Fibroblast of villous mesenchyme (primary cell): ENCODE measurements at places on chromosomes 11 and 22. TPM values are rescaled to one million over a fixed set of nuclear protein-coding genes. Genes with fewer than 3 reads are reported as not detected.
A peak's percentile ranks its signal among the peaks of the same experiment; 100 is the strongest.

GRCh38 chr11:120432056-120433018 lies 79.2 kb upstream of the GRIK4 start:
- peak; percentile 98 for DNase-seq

ADM2 gene
- 2.6 and 5.8 TPM in 2 replicates for total RNA-seq

PISD gene
- total RNA-seq = 40.6 and 56.6 TPM in 2 replicates

- DNase-seq = no peak
These were observed 65.8 kb upstream of the WNT7B start for GRCh38 chr22:46042786-46043185.

GRCh38 chr11:63505857-63506528 lies at the start of gene LGALS12:
Gene LGALS12 (plus strand): TSS chr11:63506084. CDS start chr11:63506459, 375 bp downstream.
- DNase-seq = peak; percentile 81

GRCh38 chr11:132042296-132042695 lies 671.9 kb downstream of the NTM start:
- peak; percentile 11 for DNase-seq

PSMC3 gene
- total RNA-seq = 150 and 163 TPM in 2 replicates

DNA sequence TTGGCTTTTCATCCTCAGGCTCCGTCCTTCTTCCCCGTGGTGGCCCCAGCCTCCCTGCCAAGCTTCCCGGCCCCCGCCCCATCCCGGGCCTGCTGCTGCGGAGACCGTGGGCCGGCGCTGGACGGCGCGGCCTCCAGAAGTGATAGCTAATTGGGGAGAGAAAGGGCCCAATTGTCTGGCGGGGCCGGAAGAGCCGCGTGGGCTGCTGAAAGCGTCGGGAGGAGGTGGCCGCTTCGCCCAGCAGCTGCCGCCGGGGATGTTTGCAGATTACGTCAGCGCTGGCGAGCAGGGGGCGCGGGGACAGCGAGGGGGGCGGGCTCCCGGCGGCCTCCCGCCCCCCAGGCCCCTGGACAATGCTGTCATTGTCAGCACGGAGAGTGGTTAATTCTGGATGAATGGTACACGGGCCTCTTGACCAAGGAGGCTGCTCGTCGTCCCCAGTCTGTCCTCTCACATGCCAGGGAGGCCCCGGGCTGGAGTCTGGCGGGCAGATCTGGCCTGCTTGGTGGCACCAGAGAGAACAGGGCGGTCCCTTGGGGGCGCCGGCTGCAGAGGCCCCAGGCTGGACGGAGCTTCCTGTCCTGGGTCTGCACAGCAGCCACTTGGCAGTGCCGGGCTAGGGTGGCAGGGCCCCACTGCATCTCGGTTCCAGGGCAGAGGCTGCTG lies 1.6 kb downstream of the SMIM38 start:
- peak; percentile 41 for DNase-seq

LRRC4C gene
- under 0.01 and 0.32 TPM in 2 replicates for total RNA-seq

GRCh38 chr11:115161876-115162275 lies 342.3 kb downstream of the CADM1 start:
- no peak for DNase-seq

GRCh38 chr11:60857378-60858232 lies 1.9 kb upstream of the PTGDR2 start:
- DNase-seq = peak; percentile 28

GRCh38 chr11:129251067-129251466 lies 58.9 kb upstream of the ARHGAP32 start:
- no peak for DNase-seq

GRCh38 chr11:31802000-31802551 lies 9.0 kb downstream of the PAX6 start:
- no peak for DNase-seq

DNA sequence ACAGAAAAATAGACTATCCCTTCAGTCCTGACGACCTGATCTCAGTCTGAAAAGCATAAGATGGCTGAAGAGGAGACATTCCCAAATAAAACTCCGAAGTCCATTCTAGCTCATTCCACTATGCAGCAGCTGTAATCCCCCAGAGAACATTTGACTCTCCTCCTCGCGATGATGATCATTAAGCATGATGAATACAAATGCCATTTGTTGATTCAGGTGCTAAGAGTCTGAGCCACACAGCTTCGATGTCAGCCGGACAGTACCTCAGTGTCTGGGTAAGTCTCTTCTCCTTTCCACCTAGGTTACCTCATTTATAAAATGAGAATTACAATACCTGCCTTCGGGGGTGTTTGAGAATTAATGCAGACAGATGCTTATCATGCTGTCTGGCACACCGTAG lies 94.8 kb downstream of the TENM4 start:
- DNase-seq = no peak

ALX4 gene
- total RNA-seq = not detected in 2 replicates

DNA sequence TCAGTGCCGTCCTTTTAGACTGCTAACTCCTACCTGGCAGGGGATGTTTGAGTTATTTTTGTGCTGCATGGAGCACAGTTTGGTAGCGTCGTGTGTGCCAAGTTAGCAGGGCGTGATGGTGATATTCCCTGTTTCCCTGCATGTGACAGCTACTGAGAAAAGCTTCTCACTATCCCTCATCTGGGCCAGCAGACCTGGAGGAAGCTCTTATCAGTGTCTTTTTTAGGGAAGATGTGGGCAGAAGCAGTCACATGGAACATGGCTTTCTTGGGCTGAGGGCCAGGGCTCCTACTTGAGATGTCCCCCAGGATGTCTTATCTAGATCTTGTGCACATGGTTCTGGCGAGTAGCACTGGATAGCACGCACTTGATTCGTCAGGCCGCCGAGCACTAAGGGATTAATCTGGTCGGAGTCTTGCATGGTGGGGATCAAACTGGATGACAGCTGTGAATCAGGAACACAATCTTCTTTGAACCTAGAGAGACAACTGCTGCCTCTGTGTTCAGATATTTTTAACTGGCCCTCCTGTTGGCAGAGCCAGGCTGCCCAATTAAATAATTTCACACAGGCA lies 33.8 kb downstream of the TECTA start:
- no peak for DNase-seq

TEX54 gene
- total RNA-seq = not detected in 2 replicates

DNA sequence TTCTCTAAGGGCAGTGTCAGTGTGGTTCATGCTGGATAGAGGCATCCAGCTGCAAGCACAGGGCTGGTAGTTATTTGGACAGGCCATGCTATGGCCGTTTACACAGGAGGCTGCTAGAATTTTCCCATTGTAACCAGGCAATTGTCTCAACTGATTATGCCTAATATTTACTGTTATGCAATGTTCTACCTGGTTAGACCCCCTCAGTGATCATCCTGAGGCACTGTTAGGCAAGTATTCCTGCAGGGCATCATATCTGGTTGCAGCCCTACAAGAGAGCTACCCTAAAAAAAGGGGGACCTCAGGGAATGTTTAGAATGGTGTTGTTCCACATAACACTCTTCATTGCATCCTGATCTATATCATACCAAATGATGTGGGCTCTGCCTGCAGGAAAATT lies 1124.6 kb downstream of the JRKL start:
- DNase-seq = no peak

- DNase-seq = no peak
These were observed 15.5 kb downstream of the SLC43A1 start for GRCh38 chr11:57499983-57500461.

PCF11 gene
- 30.9 and 46.2 TPM in 2 replicates for total RNA-seq

DNA sequence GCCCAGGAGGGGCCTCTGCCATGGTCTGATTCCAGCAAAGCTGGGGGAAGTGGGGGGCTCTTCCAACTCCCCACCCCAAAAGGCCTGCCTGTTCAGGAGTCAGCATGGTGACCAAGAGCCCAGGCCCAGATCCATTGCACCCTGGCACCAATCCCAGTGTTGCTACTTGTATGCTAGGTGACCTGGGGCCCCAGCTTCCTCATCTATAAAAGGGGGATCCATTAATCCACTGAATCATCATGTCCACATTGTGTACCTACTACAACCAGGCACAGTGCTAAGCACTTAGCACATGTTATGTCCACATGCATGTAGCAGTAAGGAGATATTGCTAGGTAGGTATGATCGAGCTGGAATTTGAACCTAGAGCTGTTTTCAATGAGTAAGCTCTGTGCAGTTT lies 2.0 kb downstream of the SYT12 start:
- no peak for DNase-seq

GRCh38 chr11:61766353-61766841 lies 14.0 kb downstream of the MYRF start:
- DNase-seq = peak; percentile 63

NAV2 gene
- 11.2 and 11.3 TPM in 2 replicates for total RNA-seq

- DNase-seq = no peak
These were observed 415.3 kb upstream of the CADM1 start for GRCh38 chr11:115919341-115920091.

DNA sequence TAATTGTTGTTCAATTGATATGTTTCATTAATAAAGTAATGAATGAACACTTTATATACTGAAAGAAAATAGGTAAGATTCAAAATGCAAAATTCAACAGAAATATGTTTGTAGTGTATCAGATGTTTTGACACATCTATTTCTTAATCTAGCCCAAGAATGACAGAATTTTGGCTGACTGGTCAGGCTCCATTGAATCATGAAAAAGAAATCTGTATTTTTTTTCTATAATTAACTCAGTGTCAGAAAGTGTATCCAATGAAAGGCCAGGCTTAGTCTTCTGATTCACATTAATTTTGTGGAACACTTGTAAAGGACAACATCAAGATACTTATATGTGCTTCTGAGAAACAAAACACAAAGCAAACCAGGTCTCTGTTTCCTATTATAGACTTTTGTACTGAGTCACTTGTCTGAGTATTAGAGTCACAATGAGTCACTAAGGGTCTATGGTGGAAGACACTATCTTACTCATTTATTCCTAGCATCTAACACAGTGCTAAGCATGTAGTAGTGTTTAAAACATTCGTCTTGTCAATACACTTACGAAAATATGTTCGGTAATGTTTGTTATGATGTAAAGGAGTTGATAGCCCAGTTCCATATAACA lies 297.7 kb upstream of the CCDC90B start:
- DNase-seq = peak; percentile 3

TEX12 gene
- 0.32 TPM in 1 of 2 replicates, not detected in the other for total RNA-seq

DNA sequence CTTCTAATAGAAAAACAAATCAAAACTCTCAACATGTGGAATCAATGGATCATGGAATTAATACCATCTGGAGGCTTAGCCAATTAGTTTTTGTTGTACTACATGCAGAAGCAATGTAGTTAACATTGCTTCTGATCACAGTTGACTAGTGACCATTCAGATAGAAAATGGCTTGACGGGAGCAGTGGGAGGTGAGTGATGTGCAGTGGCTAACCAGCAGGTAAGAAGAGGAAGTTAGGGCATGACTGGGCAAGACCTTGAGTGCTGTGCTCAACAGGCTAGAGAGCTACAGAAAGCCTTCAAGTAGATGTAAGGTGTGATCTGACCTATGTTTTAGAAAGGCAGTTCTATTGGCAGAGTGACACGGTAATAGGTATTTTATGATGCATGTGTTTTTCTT lies 60.7 kb upstream of the ALKBH3 start:
- no peak for DNase-seq

DNA sequence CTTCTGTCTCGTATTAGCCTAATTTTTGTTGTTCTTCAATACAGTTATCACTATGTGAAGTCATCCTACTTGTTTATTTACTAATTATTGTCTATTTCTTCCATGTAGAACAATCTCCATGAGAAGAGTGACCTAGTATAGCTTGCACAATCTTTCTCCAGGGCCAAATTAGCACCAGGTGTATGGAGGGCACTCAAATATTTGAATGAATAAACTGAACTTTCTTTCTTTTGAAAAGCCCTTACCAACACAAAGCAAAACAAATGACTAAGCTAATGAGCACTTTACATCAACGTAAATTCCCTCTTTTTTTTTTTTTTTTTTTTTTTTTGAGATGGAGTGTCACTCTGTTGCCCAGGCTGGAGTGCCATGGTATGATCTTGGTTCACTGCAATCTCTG lies 34.2 kb downstream of the ABTB2 start:
- no peak for DNase-seq

- peak; percentile 73 for DNase-seq
These were observed 51.2 kb upstream of the ARHGAP20 start for GRCh38 chr11:110763249-110764011.

PATE3 gene
- total RNA-seq = not detected in 2 replicates

PLEKHA7 gene
- 0.64 and 0.86 TPM in 2 replicates for total RNA-seq

DNA sequence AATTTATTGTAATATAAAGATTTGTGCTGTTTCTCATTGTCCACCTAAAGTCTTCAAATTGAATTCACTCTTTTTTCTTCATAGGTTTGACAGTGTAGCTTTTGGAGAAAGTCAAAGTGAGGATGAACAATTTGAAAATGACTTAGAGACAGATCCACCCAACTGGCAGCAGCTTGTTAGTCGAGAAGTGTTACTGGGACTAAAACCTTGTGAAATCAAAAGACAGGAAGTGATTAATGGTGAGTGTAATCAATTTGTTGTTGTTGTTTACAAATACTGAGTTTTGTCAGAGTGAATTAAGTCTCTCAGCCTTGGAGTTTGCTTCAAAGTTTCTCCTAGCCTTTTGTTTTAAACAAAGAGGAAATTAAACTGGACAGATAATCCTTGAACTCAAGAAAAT lies 53.6 kb upstream of the GRIK4 start:
- peak; percentile 17 for DNase-seq

GRCh38 chr11:88174709-88175568 lies at the start of gene RAB38:
Gene RAB38 (minus strand): TSS chr11:88175443. CDS start chr11:88175384, 59 bp downstream.
- peak; percentile 74 for DNase-seq

OTOG gene
- total RNA-seq = not detected in 2 replicates

DNA sequence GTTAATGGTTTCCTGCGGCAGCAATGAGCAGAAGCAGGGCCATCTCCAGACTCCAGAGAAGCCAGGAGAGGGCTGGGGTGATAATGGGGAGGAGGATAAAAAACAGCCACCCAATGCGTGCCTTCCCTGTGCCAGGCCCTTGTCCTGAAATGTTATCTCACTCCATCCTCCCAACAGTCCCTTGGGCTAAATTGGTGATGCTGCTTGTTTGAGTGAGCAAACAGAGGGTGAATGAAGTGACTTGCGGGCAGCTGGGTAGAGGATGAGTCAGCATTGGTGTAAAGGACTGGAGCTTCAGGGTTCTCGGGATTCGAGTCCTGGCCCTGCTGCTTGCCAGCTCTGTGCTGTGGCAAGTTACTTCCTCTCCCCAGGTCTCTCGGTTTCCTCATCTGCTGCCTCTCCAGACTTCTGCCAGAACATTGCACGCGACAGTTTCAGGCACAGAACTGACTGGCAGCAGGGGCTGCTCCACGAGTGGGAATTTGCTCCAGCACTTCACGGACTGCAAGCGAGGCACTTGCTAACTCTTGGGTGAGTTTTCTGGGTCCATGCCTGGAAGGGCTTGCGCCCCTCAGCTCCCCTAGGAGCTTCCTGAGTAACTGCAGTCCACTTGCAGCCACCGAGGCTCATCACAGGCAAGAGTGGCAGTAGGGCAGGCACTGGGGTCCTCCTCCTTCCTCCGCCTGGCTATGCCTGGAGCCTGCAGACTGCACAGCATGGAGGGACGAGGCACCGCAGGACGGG lies at the start of gene P2RY6:
TSS of gene P2RY6 (plus strand) at position 403 of the 744 bp plus-strand sequence. CDS start 24,181 bp downstream, outside the sequence.
- peak; percentile 56 for DNase-seq

GGTLC2 gene
- total RNA-seq = not detected in 2 replicates

- peak; percentile 67 for DNase-seq
These were observed 128.1 kb upstream of the E2F8 start for GRCh38 chr11:19368726-19369375.
